ENCODE measurements at places on chromosomes 12 and 14.

GRCh38 chr14:69605738-69606137 lies 5.7 kb upstream of the SUSD6 start:
- no peak for DNase-seq

DNA sequence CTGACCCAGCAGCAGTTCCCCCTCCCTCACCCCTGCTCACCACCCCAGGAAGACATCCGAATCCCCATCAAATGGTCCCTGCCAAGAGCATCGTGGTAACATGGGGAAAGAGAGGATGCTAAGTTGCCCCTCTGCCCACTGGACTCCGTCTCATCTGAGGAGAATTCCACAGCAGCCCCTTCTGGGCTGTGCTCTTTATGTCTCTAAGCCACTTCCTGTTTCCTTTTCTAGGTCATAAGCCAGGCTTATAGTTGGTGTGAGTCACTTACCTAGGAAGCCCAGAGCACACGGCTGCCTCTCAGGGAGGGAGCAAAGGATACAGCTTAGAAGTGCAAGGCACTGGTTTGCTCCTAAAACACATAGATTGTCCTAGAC lies 76.0 kb downstream of the VCPKMT start:
- DNase-seq, result no peak

DNA sequence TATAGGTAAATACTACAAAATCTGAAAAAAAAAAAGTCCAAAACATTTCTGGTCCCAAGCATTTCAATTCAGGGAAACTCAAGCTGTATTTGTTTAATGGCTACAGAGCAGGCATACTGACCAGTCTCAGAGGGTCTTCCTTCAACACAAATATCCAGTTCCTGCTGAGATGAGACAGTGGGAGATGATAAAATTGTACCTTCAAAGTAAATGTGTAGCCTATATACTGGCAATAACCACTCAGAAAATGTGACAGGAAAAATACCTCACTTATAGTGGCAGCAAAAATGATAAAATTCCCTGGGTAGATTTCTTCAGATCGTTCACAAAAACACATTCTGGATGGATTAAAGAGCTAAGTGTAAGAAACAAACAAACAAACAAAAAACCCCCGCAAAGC lies 102.0 kb upstream of the FUT8 start:
- no peak for DNase-seq

GRCh38 chr12:8065991-8066594 lies at the start of gene C3AR1:
C3AR1 (minus strand) TSS chr12:8066359; CDS start chr12:8060185, 6,174 bp downstream.
- no peak for DNase-seq

DNA sequence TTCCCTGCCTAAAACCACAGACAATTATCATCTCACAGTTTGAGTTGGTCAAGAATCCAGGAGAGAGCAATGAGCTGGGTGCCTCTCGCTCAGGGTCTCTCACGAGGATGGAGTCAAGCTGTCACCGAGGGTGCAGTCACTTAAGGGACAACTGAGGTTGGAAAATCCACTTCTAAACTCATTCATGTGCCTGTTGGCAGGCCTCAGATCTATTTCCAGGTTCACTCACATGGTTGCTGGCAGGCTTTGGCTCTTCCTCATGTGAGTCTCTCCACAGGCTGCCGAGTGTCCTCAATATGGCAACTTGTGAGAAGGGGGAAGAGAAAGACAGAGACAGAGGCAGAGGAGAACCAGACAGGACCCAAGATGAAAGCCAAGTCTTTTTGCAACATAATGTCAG lies 10.5 kb upstream of the OR10P1 start:
- no peak for DNase-seq

GRCh38 chr12:107133462-107133861 lies 40.1 kb upstream of the CRY1 start:
- no peak for DNase-seq

DNA sequence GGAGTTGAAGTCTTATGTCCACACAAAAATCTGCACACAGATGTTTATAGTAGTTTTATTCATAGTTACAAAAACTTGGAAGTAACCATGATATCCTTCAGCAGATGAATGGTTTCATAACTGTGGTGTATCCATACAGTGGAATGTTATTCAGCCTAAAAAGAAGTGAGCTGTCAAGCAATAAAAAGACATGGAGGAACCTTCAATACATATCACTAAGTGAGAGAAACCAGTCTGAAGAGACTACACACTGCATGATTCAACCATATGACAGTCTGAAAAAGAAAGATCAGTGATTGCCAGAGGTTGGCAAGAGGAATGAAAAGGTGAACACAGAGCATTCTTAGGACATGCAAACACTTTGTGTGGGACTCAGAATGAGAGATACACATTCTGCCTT lies 18.6 kb upstream of the IFNG start:
- DNase-seq, result no peak

DNA sequence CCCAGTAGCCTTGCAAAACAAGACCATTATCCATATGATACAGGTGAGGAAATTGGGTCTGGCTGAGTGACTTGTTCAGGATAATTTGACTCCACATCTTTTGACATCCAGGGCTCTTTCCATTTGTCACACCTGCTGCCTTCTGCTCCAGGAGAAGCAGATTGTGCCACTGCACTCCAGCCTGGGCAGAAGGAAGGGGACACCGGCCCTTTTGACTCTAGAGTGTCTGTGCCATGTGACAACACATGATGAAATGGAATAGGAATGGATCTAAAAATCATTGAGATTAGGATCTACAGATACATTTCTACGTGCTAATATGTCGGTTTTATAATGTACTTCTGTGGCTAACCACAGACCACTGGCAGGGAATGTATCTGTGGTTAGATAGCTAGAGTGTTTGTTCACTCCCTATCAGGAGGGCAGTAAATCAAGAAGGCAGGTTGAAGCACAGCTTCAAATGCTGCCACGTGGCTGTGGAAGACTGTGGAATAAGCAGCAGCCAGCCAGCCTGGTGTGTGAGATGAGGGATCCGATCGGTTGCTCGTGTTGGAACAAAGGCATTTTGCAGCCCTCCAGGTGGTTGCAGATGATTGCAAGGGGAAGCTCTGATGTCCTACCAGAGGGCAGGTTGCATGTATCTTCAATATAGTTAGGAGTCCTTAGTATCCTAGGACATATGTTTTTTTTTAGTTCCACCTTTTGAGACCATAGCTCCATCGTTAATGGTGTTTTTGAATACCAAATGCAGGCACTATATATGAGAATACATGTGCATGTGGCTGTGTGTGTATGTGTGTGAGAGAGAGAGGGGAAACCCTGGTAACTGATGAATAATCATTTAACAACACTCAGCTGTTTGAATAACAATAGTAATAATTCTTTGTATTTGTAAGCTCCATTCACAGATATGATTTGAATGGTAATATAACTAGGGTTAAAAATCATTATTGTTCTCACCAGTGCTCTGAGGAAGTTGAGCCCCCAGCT lies 28.6 kb downstream of the EML1 start:
- no peak for DNase-seq

- DNase-seq, result no peak
Observed at GRCh38 chr12:94589591-94590001, 60.8 kb downstream of the TMCC3 start.

GRCh38 chr12:65657635-65658034 lies 166.6 kb upstream of the HMGA2 start:
- no peak for DNase-seq
